ENCODE measurements at places on chromosomes 2 and 18.

GRCh38 chr2:228599781-228600180, 418.3 kb upstream of the SPHKAP start:
- no peak for DNase-seq

DNA sequence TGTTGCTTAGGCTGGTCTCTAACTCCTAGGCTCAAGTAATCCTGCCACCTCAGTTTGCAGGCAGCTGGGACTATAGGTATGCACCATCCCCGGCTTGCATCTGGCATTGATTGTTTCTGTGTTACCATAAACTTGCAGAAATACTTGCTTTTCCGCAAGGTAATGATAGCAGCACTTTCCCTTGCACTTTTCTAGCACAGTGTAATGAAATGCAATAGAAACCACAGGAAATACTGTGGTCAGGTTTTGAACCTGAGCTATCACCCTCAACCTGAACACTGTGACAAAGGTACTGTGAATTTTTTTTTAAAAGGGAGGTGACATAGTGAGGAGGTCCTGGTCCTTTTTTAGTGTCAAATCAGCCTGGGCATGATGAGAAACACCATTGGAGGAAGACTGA, 38.3 kb downstream of the DHRS9 start:
- DNase-seq, result peak; percentile 28

DNA sequence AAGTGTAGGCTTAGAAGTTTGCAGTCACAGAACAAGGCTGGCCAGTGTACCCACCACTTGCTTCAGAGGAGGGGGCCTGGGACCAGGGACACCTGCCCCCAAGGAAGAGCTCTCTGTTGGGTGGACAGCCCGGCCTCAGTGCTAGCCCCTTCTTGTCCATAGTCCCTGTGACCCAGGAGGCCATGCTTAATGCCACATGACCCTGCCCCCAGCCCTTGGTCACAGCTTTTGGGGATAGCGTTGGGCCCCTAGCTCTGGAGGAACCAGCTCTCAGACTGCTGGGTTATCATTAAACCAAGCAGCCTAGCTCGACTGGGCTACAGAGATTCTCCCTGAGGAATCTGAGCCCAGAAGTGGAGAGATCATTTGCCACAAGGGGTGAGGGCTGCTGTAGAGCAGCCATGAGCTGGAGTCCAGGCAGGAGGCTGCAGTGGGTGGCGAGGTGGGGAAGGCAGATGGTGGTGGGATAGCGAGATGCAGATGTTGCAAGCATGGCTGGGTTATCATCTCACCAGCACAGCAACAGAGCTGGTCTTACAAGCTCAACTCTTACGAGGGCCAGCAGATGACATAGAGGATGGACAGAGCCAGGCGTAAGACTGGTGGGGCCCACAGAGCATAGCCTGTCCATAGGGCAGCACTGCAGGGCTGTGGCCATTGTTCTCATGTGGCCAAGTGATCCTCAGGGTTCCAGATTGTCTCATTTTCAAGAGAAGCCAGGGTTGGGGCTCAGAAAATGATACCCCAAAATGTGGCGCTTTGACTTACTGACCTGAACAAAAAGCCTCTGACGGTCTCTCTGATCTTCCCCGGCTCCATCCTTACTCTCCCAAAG, 7.2 kb upstream of the TMEM37 start:
- no peak for DNase-seq

DNA sequence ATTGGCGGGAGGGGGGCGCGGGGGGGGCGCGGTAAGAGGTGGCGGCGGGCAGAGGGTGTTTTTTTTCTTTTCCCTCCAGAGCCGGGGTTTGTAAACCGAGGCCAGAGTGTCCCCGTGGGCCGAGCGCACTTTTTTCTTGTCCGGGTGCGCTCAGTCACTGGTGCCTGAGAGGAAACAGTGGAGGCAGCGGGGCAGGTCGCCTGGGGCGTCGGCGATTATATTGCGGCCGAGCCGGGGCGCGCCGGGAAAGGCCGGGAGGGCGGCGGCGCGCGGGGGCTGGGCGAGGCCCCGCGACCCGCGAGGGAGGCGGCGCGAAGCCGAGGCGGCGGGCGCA, 275 bp downstream of the HOXD8 start:
- DNase-seq, result no peak

GRCh38 chr2:136225950-136226835, 108.2 kb upstream of the CXCR4 start:
- peak; percentile 54 for DNase-seq

All from activated T-cell treated with anti-CD3 and anti-CD28 coated beads, Interleukin-2, amount 50 U/mL, for 1 hour (primary cell).